ENCODE measurements at places on chromosomes 3 and 15.
A peak's percentile ranks its signal among the peaks of the same experiment; 100 is the strongest.

- H3K36me3 ChIP-seq, result no peaks in the 10 kb centered on the region
- DNase-seq, result no peak
- peaks cover 14% of the 10 kb centered on the region for H3K27me3 ChIP-seq
- H3K4me1 ChIP-seq, result no peaks in the 10 kb centered on the region
Measured at GRCh38 chr3:14502472-14502871, 37.7 kb downstream of the GRIP2 start.

- DNase-seq, result no peak
- H3K27ac ChIP-seq, result no peak overlapping the region
- H3K27me3 ChIP-seq, result no peaks in the 10 kb centered on the region
- no peaks in the 10 kb centered on the region for H3K4me1 ChIP-seq
- no peak overlapping the region for H3K4me3 ChIP-seq
Measured at GRCh38 chr3:125194849-125195601, 17.5 kb downstream of the SLC12A8 start.

DNA sequence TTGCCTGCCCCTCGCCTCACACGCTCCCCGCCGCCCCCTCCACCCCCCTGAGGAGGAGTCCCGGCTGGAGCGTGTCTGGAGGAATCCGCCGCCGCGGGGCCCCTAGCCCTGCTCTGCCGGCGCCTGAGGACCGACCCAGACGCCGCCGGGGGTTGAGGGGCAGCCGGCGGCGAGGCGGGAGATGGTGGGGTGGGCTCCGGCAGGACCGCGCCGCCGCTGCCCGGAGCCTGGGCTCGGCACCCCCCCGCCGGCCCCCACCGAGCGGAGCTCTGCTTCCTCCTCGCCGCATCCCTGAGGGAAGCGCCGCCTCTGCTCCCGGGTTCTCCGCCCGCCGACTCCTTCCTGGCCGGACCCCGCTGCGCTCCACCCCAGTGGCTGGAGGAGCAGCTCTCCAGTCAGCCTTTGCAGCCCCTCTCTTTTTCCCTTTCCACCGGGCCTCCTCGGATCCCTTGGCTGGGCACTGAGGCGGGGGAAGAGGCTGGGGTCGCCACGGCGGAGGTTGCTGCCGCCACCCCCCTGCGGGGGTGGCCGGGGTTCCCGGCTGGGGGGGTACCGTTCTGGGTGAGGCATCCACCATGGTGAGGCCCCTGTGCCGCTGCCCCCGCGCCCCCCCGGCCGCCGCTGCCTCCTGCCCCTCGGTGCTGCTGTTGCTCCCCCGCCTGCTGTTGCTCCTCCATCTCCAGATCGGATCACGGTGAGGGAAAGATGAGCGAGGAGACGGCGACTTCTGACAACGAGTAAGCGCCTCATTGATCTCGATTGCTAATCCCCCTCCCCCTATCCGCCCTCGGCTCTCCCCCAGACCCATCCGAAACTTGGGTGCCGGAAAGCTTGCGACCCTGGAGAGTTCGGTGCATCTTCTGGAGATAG lies at the start of gene SPRED1:
SPRED1 (plus strand) TSS at position 356 of the 870 bp plus-strand sequence; CDS start at position 706, 350 bp downstream.
- H3K36me3 ChIP-seq, result peaks cover 22% of the 10 kb centered on the region
- no peaks in the 10 kb centered on the region for H3K27me3 ChIP-seq
- H3K4me3 ChIP-seq, result peak within 1 kb of the TSS; percentile 92

- no peaks in the 10 kb centered on the region for H3K36me3 ChIP-seq
- H3K27me3 ChIP-seq, result no peaks in the 10 kb centered on the region
- no peak overlapping the region for H3K27ac ChIP-seq
- no peak overlapping the region for H3K4me3 ChIP-seq
- no peak for DNase-seq
- H3K4me1 ChIP-seq, result no peaks in the 10 kb centered on the region
Measured at GRCh38 chr3:198071602-198072287, 111.7 kb downstream of the LMLN start.

GRCh38 chr3:161770484-161771386 lies 274.1 kb downstream of the OTOL1 start:
- H3K27ac ChIP-seq, result no peak overlapping the region
- H3K4me1 ChIP-seq, result no peaks in the 10 kb centered on the region
- no peak for DNase-seq

GRCh38 chr3:20739814-20740213 lies 553.8 kb upstream of the SGO1 start:
- no peaks in the 10 kb centered on the region for H3K27me3 ChIP-seq
- H3K27ac ChIP-seq, result no peak overlapping the region
- no peak overlapping the region for H3K4me3 ChIP-seq
- DNase-seq, result no peak

DNA sequence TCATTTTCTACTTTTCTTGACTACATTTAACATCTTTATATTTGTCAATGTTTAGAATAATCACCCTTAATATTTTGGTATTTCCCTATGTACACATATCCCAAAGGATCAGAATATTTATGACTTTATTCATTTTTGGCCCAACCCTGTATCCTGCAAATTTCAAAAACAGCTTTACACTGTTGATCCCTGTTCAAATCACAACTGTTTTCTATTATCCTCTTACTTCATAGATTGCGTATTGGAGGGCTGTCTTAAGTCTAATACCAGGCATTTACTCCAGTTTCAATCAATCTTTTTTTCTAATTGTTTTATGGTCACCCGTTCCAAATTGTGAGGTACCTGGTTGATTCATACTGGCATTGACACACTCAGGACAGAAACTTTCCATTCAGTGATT lies 107.9 kb downstream of the RPL22L1 start:
- H3K4me3 ChIP-seq, result no peak overlapping the region
- peaks cover 27% of the 10 kb centered on the region for H3K27me3 ChIP-seq

DNA sequence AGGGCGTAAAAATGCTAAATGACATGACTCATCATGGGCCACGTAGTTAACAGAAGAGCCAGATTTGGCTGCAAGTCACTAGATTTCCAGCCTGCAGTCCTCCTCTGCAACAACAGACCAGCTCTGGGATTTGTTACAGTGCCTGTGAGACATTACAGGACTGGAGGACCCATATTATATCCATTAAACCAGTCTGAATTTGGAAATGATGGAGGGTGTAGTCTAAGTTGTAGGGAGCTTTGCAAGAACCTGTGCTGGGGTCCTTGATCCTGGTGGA lies 10.8 kb downstream of the ZNF774 start:
- no peak overlapping the region for H3K27ac ChIP-seq
- no peak for DNase-seq
- no peaks in the 10 kb centered on the region for H3K36me3 ChIP-seq
- no peaks in the 10 kb centered on the region for H3K27me3 ChIP-seq

- H3K27me3 ChIP-seq, result no peaks in the 10 kb centered on the region
- no peak overlapping the region for H3K27ac ChIP-seq
- no peak for DNase-seq
Measured at GRCh38 chr3:128408693-128409623, 57.7 kb downstream of the DNAJB8 start.

DNA sequence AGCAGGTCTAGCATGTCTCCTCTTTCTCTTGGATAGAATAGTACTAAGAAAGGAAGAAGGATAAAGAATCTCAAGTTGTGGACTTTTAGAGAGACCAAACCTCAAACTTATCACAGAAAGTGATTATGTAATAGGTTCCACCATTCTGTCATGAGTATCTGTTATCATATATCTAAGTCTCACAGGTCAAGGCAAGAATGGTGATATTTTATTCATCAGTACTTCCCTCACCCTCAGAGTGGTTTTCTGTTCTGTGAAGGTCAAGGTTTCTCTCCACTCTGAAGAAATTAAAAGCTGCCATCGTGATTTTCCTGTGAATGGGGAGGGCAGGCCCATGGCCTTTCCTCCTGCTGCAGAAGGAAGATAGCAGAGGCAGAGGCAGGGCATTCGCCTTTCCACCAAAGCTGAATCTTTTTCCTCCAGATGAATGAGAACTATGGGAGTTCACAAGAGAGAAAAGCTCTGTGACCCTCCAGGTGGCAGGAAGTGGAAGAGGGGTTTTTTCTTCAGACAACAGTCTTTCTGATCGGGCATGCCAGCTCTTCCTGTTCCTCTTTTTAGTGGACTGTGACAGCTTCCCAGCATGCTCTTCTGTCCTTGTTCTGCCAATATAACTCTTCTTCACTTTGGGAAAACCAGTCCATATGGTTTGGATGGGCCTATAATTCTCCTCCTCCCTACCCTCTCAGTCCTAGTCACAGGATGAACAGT lies 37.1 kb upstream of the CCK start:
- no peak for DNase-seq
- no peaks in the 10 kb centered on the region for H3K4me1 ChIP-seq
- H3K27me3 ChIP-seq, result peaks cover 21% of the 10 kb centered on the region
- no peak overlapping the region for H3K27ac ChIP-seq
- no peak overlapping the region for H3K4me3 ChIP-seq
